ENCODE measurements at places on chromosomes 11 and 22.
A peak's percentile ranks its signal among the peaks of the same experiment; 100 is the strongest.

DNA sequence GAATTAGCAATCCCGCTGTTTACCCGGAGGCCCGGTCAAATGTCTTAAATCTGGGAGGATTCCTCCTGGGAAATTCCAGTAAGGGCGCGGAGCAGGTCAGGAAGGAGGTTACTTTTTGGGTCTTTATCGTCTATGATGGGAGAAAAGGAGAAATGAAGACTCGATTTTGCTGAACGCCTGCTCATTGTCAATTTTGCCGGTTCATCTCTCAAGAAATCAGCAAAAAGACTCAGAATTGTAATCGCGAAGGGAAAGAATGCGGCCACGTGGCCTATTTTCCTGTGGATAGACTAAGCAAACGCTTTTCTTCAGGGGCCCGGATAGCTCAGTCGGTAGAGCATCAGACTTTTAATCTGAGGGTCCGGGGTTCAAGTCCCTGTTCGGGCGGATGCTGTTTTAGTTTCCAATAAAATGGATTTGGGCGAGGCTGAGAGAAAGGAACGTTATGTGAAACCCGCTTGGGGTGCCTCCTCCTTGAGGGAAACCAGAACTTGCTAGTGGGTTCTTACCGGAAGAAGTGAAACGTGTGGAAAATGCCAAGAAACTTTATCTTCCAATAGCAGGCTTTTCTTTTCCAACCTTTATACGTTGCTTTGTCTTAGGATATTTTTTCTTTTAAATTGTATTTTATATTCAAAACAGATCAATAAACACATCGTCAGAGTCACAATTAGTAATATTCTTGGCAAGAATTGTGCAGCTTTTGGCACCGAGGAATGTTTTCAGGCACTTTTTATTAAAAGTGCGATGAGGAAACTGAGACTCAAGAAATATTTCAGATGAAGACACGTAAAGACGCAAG, 45.0 kb downstream of the OR4D9 start:
- DNase-seq, result peak; percentile 47

- DNase-seq, result peak; percentile 32
Observed at GRCh38 chr11:86438685-86439084, 64.0 kb downstream of the CCDC81 start.

DNA sequence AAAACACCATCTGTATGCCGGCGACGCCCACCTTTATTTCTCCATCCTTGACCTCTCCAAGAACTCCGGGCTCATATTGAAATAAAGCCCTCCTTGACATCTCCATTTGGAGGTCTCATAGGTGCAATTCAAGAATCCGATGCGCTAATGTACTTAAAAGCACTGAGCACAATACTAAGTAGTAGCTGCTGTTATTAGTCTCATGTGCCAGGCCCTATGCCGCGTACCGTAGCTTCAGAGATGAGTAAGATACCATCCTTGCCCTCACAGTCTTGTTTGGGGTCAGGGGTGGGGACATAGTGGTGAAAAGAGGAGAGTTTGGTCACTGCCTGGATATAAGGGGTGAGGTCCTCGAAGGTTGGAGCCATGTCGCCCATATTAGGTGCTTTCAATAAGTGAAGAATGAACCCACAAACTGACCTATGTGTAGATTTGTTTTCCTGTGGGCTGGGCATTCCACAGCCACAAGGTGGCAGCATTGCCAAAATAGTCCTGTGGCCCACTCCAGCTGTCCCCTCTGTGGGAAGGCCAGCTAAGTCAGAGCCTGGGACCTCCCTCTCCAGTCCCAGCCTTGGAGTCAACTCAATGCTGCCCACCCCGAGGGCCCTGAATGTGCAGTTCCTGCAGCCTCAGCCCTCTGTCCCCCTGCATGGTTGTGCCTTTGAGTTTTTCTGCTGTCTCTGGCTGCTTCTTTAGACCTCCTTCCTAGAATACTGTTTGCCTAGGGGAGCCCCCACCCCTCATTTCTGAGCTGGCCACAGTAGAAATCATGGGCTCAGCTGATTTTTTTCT, 6.5 kb downstream of the DCPS start:
- DNase-seq, result peak; percentile 58

DNA sequence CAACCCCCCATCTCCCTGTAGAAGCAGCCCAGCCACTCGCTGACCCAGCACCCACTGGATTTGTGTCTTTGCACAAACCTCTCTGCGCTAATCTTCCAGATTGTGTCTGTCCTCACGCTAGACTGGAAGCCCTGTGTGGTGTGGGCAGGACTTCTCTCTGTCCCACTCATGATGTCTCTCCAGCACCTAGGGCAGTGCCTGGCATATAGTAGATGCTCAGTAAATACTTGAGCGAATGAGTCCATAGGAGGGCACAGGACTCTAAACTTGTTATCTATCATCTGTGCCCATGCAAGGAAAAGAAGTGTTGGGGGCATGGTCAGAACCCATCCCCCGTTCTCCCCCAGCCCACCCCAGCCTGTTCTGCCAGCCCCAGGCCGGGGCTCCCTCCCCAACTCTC, 22.9 kb downstream of the RPL3 start:
- no peak for DNase-seq

- peak; percentile 96 for DNase-seq
Observed at GRCh38 chr22:30705710-30706651, 11.3 kb downstream of the OSBP2 start.

GRCh38 chr11:936199-936598, 10.5 kb downstream of the AP2A2 start:
- no peak for DNase-seq

DNA sequence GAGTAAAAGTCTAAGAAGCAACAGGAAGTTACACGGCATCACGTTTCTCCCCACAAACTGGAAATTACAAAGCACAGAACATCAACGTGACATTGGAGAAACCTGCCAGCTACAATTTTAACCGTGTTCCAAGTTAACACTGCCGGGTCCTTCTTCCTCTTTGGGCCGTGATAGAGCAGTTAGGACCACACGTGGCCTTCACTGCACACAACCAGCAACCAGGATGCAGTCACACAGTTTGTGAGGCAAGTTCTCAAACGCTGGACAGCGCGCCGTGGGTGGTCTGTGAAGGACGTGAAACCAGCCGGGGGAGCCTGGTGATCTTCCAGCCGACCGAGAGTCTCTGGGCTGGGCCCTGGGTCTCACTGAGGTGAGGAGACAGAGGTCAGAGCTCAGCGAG, 14.6 kb downstream of the C11orf21 start:
- DNase-seq, result no peak

GRCh38 chr11:122653916-122654585, 1.5 kb upstream of the UBASH3B start:
- DNase-seq, result no peak

- DNase-seq, result no peak
Observed at GRCh38 chr11:64361659-64362058, 2.7 kb downstream of the RPS6KA4 start.

GRCh38 chr11:67463680-67464410, 5.2 kb downstream of the TMEM134 start:
- DNase-seq, result no peak

- DNase-seq, result no peak
Observed at GRCh38 chr22:22030493-22031182, 48.1 kb upstream of the TOP3B start.

DNA sequence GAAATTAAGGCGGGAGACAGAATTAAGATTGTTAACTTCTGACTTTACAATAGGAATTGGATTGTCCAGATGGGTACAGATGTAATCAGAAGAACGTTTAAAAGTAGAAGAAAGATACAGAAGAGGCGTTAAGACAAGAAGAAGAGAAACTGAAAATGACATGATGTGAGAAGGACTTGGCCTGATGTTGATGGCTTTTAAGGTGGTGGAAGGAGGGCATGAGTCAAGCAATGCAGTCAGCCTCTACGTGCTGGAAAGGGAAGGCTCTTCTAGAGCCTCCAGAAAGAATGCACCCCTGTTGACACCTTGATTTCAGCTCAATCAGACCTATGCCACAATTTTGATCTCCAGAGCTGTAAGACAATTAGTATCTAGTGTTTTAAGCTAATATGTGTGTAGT, 466.9 kb upstream of the LRRC4C start:
- no peak for DNase-seq

DNA sequence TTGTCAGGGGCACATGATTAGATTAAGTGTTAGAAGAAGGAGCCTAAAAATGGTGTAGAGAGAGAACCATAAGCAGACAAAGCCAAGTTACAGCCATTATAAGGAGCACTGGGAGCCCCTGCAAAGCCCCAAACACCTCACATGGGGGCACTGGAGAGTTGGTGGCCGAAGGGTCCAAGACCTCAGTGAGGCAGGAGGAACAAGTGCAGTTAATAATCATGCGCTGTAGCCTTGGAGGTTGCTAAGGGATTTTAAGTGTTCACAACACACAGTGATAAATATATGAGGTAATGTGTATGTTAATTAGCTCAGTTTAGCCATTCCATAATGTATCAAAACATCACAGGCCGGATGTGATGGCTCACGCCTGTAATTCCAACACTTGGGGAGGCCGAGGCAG, 54.4 kb upstream of the JAM3 start:
- DNase-seq, result no peak

DNA sequence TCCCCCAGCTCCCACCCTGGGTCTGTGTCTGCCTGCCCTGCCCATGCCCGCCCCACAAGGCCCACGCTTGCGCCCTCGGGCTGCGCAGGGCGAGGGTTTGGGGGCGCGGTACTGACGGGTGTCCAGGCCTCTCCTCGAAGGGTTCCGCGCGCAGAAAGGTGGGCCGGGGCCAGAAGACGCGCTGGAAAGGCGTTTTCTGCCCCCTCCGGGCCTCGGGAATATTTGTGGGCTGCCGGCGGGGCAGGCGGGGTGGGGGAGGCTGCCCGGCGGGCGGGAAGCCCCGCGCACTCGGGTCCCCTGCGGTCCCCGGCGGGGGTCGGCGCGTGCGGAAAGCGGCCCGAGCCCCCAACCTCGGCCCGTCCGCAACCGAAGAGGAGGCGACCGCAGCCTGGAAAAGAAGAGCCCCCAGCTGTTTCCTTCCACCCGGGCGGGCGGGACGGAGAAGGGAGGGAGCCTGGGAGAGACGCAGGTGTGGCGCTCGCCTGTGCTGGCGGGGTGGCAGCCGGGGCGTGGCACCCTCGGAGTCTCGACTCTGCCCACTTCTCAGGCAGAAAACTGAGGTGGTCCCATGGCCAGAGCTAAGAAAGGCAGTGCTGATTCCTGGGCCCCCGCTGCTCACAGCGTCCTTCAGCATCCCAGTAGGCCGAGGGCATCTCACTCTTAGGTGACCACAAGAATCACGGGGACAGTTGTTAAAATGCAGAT, 59.0 kb downstream of the THAP12 start:
- no peak for DNase-seq

DNA sequence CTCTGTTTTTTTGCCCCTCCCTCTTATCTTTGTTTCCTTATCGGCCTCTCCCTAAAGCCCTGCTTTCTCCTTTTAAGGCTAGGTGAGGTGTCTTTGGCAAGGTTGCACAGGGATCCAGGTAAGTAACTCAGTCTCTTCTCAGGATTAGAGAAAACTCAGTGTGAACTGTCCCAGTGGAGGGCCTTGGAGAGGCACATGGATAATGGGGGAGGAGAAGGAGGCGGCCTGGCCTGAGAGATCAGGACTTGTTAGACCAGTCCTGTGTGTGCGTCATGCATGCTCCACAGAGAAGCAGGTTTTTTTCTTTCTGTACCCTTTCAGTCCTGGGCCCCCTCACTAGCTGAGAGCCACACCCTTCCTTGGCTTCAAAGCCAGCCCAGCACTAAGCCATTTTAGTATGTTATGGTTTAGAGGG, 19.9 kb downstream of the CTNND1 start:
- DNase-seq, result no peak

GRCh38 chr11:43697679-43698078, 17.1 kb downstream of the HSD17B12 start:
- DNase-seq, result no peak

DNA sequence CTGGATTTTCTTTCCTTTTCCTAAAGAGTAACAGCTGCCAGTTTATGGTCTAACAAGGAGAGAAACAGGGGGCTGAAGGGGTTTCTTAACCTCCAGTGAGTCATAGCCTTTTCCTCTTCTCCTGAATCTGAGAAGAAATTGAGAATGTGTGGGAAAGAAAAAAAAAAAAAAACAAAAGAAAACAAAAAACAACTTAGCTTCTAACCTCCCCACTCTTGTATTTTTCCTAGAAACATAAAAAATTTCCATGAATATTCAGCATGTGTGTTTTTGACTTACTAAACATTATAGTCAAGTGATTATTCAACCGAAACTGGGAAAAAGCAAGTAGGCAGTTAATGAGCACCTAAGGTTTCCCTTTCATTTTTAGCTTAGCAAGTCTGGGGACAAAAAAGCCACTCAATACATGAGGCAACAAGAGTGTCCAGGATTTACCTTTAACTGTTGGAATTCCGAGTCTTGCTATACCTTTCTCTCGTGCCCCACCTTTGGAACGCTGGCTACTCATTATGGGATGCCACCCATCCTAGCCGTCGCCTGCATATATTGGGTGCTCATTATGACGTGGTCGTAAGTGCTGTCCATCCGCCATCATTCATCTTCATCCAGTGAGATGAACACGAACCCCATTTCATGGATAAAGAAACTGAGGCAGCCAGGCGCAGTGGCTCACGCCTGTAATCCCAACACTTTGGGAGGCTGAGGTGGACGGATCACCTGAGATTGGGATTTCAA, 2.4 kb downstream of the ASPHD2 start:
- no peak for DNase-seq

DNA sequence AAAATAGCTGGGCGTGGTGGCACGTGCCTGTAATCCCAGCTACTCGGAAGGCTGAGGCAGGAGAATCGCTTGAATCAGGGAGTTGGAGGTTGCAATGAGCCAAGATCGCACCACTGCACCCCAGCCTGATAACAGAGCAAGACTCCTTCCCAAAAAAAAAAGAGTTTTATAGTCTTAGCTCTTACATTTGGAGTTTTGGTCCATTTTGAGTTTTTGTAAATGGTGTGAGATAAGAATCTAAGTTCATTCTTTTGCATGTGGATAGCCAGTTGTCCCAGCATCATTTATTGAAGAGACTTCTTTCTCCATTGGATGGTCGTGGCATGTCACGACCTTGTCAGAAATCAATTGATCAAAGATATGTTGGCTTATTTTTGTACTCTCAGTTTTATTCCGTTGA, 34.6 kb downstream of the RNF121 start:
- no peak for DNase-seq

DNA sequence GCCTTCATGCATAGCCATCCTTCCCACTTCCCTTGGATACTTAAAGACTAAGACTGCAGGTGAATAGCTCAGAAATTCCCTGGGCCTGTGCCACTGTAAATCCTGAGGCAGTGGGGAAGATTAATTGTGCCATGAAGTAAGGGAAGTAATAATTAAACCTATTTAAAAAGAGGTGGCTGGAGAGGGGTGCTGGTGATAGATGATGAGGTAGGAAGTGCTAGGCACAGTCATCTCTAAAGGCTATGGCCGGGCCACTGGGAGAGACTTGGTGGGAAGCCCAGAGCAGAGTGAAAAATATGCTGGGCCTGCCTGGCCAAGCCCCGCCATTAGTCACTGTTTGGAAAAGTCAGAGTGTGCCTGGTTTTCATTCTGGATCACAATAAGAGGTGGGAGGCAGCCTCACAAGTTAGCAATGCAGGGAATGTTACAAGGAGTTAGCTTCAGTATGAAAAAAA, 197.2 kb upstream of the PITPNB start:
- peak; percentile 81 for DNase-seq

DNA sequence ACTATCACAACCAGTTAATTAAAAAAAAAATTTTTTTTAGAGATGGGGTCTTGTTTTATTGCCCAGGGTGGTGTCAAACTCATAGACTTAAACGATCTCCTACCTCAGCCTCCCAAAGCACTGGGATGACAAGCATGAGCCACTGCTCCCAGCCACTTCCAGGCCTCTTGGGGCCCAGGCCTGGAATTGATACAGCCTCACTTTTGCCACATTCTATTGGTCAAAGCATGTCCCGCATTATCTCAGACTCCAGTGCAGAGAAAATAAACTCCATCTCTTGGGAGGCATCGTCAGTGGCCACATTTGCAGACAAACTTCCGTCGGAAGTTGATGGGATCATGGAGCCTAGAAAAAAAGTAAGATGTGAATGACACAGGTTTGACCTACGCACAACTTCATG, 9.4 kb upstream of the RASD2 start:
- no peak for DNase-seq
